T follicular helper cell (primary cell): ENCODE measurements at places on chromosomes 5 and 9.

- no peak for DNase-seq
Measured at GRCh38 chr5:139481122-139481533, 1.4 kb downstream of the STING1 start.

DNA sequence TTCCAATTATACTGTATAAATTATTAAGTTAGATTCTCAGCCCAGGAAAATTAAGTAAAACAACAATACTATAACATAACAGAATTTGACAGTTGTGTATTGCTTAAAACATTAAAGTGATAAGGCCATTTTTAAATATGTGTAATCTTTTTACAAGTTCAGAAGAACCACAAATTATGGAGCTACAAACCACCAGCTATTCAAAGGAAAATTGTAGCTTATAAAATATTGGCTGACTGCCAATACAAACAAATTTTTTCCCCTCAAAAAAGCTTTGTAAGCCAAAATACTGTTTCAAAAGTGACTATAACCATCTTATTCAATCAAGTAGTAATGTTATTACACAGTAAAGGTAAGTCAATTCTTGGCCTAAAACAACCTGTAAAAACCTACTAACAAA lies 21.9 kb downstream of the STRBP start:
- no peak for DNase-seq

DNA sequence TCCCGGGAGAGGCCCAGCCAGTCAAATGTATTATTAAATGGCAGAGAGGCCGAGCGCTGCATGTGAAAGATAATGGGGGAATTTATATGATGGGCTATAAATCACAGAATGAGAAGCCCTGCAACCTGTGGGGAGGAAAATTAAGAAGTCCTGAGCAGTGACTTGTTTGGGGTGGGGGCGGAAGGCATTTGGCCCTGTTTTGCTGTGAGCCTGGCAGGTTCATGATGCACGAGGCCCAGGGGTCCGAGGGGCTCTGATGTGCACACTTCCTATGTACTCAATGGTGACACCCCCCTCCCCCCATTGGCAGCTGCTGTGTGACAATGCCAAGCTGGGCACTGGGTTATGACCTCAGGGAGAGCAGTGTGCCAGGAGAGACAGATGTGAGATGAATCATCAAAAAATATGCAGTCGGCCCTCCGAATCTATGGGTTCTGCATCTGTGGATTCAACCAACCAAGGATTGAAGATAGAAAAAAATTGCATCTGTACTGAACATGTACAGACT lies 13.7 kb upstream of the DAB2IP start:
- DNase-seq, result no peak

DNA sequence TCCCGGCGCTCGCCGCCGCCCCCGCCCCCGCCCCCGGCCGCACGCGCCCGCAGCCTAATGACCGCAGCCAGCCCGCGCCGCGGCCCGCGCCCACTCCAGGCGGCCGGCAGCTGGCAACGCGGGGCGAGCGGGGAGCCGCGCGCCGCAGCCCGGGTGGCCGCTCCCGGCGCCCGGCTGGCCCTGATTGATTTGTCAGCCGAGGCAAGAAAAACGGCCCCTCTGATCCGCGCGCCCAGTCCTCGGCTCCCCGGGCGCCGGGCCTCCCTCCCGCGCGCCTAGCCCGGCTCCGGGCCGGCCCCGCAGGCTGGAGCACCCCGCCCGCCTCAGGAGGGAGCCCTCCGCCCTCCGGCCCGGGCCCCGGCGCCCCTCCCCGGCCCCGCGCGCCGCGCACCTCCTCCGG lies 11.9 kb upstream of the LHX2 start:
- no peak for DNase-seq

DNA sequence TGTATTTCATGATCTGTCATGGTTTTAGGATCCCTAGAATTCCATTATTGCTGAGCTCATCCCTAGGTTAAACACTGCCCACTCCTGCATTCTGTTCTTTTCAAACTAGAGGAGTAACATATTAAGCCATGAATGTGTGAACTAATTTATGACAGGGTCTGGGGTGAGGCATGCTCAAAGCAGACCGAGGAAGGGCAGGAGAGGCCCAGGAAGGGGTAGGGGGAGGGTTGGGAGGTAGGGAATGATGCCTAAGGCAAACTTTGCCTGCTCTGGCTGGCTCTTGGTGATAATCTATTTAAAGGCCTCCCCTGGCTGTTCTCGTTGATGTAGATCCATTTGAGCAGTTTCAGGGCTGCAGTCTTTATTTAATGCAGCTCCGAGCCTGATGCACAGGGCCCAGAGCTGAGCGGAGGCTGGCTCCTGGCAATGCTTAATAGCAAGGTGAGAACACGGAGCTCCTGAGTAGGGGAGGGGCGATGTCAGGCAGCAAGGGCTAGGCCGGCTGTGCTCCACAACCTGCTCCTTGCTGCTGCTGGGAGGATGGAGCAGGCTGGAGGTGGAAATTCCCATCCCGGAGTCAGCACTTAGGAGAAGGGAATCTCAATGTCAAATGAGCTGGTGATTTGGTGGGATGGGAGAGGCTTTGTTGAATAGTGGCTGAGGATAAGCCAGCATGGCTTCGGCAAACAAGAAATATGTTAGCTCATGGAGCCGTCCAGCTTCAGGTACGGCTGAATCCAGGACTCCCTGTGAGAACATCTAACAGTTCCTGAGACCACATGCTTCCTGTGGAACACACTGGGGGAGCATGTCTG lies 73.2 kb upstream of the UNC5A start:
- DNase-seq, result no peak
